Stimulated activated CD4-positive, alpha-beta T cell treated with anti-CD3 and anti-CD28 coated beads, TNF-alpha, amount 100 ng/mL, for 4 hours (primary cell): ENCODE measurements at places on chromosomes 16 and 17.

DNA sequence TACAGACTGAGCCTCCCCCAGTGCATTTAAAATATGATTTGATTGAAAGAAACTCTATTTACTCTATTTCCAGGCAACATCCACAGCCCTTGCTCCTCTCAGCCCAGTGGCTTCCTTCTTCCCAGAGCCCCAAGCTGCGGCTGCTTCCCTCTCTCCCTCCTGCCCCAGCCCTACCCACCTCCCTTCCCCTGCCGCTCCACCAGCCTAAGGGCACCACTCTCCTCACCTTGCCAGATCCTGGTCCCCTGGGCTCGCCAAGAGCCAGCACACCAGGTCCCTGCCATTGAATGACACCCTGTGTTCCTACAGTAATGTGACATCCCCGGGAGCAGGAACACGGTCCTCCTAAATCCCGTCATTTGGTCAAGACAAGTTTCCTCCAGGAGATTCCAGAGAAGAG lies 236.0 kb downstream of the RBFOX3 start:
- no peak for DNase-seq

DNA sequence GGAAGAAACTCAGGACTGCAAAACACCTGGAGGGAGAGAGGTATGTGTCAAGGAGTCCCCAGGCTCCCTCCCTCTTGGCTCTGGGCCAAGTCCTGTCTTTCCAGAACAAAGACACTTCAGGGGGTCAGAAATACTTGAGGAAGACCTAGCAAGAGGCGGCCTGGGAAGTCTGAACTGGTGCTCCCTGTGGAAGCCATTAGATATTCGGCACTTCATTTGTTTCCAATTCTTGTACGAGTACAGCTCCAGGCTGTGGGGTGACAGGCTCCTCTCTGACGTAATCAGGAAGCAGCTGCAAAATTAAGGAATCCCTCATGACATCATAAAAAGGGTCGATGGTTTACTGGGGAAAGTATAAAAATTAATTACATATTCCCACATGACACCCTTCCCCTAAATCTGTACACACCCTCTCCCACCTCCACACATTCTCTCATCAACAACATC lies 108.7 kb downstream of the SMG6 start:
- no peak for DNase-seq

DNA sequence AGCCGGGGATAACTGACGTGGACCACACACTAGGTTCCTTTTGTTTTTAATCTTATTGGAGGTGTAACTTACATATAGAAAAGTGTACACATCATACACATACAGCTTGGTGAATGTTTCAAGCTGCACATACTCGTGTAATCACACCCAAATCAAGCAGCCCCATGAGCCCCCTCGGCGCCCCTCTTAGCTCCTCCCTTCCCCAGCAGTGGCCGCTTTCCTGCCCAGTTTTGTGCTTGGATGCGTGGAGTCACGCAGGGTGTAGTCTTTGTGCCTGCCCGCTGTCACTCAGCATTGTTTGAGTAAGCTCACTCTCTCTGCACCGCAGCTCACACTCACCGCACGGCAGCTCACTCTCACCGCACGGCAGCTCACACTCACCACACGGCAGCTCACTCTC lies 151.7 kb upstream of the CHMP6 start:
- no peak for DNase-seq

DNA sequence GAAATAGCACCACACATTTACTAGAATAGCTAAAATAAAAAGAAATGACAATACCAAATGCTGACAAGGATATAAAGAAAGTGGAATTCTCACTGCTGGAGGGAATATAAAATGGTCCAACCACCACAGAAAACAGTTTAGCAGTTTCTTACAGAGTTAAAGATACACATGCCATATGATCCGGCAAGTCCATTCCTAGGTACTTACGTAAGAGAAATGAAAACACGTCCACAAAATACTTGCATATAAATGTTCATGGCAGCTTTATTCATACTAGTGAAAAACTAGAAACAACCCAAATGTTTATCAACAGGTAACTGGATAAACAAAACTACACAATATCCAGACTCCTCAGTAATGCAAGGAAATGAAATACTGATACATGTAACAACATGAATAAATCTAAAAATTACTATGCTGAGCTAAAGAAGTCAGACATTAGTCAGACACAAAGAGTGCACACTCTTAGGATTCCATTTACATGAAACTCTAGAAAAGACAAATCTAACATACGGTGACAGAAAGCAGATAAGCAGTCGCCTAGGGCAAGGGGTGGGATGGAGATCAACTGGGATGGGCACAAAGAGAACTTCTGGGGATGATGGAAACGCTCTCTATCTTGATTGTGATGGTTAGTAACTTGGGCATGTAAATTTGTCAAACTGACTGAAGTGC lies 76.4 kb downstream of the SMG6 start:
- no peak for DNase-seq

DNA sequence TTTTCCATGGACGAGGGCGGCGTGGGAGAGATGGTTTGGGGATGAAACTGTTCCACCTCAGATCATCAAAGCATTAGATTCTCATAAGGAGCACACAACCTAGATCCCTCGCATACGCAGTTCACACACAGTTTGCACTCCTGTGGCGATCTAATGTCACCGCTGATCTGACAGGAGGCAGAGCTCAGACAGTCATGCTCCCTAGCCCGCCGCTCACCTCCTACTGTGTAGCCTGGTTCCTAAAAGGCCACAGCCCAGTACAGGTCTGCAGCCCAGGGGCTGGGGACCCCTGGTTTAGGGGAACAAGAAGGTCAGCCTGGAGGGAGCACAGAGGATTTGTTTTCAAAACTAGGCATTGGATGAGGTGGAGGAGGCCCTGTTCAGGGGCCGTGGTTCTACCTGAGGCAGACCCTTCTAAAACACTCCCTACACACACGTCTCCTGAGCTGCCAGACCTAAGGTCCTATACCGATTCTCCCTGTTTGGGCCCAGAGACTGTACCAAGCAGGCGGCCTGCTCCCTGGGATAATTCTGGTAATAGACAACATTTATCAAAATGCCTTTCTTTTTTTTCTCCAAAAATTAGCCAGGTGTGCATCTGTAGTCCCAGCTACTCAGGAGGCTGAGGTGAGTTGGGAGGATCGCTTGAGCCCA lies 38.6 kb downstream of the AXIN2 start:
- no peak for DNase-seq

DNA sequence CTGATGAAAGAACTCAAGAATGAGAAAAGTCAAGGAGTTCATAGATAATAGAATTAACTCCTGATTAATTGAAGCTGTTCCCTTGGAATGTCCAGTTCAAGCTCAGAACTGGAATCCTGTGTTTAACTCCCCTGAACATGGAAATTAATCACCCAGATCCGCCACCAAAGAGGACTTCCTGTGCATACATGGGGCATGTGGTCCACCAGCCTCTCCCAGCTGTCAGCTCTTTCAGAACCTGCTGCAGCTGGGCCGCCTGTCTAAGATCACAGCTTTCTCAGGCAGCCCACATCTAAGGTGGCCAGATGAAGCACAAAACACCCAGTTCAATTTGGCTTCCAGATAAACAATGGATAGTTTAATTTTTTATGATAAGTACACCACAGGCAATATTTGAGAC lies 203.7 kb upstream of the COX10 start:
- no peak for DNase-seq
